ENCODE measurements at places on chromosomes 5 and 9.

DNA sequence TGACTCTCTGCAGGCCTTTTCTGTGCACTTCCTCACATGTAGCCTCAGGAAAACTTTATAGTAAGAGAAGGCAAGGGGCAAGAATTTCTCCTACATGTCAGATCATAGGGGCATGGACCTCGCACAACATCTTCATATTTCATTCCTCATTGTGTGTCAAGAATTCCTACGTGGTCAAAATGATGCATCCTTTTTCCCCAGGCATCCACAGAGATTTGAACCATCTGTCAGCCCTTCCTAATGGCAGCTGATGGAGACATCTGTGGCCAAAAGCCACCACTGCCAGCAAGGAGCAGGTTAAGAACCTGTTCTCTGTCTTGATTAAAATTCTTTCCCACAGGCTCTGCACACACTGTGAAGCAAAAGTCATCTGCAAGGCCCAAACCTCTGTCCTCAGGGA is 42.5 kb downstream of the MFAP3 start:
- no peak for DNase-seq

DNA sequence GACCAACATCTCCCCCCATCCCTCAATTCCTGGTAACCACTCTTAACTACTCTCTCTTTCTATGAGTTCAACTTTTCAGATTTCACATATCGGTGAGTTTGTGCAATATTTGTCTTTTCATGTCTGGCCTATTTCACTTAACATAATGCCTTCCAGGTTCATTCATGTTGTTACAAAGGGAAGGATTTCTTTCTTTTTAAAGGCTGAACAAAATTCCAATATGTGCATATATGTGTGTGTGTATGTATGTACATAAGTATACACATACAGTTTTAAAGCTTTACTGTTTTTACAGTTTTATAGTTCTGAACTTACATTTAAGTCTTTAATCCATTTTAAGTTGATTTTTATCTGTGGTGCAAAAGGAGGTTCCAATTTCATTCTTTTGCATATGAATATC is 130.7 kb downstream of the SV2C start:
- no peak for DNase-seq

GRCh38 chr5:137760719-137761516 is 6.8 kb upstream of the HNRNPA0 start:
- DNase-seq = no peak

DNA sequence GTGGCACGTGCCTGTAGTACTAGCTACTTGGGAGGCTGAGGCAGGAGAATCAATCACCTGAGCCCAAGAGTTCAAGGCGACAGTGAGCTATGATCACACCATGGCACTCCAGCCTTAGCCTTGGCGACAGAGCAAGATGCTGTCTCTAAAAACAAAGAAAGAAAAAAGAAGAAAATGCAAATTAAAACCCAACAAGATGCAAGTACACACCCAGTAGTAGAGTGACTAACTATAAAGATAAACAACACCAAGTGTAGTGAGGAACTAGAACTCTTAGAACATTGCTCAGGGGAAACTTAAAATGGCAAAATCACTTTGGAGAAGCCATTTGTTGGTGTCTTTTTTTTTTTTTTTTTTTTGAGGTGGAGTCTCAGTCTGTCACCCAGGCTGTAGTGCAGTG is 34.7 kb upstream of the RARS1 start:
- no peak for DNase-seq

DNA sequence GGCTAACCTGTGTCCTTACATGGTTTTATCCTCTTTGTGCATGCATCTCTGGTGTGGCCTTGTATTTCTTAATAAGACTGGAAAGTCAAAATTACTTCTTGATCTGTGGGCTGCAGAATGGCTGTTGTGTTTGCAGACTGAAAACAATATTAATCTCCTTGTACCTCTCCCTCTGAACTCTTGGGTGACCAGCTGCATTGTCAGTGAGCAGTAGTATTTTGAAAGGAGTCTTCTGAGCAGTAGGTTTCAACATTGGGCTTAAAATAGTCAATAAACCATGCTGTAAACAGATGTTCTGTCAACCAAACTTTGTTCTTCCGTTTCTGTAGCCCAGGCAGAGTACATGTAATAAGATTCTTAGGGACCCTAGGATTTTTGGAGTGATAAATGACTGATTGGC is 26.7 kb upstream of the NIM1K start:
- DNase-seq = no peak

DNA sequence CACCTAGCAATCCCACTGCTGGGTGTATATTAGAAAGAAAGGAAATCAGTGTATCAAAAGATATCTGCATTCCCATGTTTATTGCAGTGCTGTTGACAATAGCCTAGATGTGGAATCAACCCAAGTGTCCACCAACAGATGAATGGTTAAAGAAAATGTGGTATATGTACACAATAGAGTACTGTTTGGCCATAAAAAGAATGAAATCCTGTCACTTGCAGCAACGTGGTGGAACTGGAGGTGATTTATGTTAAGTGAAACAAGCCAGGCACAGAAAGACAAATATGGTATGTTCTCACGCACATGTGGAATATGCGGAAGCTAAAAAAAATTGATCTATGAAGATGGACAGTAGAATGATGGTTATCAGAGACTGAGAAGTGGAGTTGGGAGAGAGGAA is 221.6 kb upstream of the DAP start:
- no peak for DNase-seq

- no peak for DNase-seq
These were observed 40.8 kb downstream of the ZNF618 start for GRCh38 chr9:113916931-113917330.

GRCh38 chr9:19496321-19497050 is 87.7 kb downstream of the ACER2 start:
- DNase-seq = no peak

DNA sequence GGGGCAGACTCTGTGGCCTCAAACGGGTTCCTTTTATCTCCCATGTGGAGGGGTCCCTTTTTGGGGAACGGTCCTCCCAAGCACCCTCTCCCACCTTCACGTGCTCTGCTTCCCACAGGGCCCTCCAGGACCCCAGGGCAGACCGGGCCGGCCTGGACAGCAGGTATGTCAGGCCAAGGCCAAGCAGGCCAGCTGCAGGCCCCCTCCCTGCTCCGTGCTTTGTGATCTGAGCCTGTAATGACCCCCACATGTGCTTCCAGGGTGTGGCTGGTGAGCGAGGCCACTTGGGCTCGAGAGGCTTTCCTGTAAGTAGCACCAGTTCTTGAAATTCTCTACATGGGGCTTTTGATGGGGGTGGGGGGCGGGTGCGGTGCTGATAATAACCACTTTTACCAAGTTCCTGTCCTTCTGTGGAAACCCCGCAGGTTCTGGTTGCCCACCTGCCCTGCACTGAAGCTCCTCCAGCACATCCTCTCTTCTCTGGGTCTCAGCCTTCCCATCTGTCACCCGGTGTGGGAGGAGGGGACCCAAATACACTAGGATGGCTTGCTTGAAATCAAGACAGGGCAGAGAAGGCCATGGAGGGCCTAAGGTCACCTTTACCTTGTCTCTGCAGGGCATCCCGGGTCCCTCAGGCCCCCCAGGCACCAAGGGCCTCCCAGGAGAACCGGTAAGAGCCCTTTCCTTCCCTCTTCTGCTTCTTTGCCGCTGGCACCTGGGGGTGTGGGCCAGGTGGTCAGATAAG is 57.9 kb upstream of the ORM1 start:
- DNase-seq = no peak

GRCh38 chr5:143056339-143056704 is 286.1 kb downstream of the ARHGAP26 start:
- DNase-seq = no peak

- DNase-seq = no peak
These were observed 366.1 kb upstream of the RPS23 start for GRCh38 chr5:82644229-82644628.

DNA sequence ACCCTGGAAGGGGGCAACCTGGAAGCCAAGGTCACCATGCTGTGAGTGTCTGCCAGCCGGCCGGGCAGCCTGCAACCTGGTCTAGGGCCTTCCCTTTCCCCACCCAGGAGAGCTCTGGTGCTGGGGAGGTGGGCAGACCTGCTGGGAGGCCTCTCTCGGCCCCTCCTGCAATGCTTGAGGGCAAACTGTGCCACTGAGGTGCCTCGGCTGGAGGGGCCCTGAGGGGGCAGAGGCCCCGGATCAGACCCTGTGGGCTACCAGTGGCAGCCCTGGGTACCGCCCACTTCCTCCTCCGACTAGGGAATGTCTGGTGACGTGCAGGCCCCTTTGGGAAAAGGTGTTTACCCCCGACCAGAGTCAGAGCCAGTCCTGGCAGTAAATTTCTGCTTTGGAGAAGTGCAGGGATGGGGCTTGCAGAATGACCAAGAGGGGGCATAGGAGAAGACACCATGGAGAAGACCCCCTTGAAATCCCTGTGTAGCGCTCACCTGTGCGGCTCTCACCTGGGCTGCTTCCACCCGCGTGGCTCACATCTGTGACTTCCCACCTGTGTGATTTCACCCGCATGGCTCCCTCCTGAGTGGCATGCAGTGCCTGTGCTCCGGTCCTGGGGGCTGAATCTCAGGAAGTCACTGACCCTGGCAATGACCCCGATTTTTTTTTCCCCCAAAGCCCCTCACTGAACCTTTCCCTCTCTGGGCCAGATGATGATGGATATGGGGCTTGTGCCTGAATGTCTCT is 1.1 kb downstream of the LCN1 start:
- no peak for DNase-seq

DNA sequence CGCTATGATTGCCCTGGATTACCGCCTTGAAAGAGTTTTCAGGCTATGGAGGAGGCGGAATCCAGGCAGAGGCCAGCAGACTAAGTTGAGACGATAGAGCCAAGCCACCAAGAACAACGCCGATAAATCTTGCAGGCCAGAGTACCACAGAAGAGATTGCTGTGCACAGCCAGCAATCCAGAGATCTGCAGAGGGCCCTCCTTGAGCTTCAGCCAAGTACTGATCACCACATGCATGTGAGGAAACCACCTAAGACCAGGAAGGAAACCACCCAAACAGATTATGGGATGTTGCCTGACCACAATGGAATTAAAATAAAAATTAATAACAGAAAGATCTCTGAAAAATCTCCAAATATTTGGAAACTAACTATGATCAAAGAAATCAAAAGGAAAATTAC is 74.9 kb downstream of the GCNT4 start:
- DNase-seq = no peak

DNA sequence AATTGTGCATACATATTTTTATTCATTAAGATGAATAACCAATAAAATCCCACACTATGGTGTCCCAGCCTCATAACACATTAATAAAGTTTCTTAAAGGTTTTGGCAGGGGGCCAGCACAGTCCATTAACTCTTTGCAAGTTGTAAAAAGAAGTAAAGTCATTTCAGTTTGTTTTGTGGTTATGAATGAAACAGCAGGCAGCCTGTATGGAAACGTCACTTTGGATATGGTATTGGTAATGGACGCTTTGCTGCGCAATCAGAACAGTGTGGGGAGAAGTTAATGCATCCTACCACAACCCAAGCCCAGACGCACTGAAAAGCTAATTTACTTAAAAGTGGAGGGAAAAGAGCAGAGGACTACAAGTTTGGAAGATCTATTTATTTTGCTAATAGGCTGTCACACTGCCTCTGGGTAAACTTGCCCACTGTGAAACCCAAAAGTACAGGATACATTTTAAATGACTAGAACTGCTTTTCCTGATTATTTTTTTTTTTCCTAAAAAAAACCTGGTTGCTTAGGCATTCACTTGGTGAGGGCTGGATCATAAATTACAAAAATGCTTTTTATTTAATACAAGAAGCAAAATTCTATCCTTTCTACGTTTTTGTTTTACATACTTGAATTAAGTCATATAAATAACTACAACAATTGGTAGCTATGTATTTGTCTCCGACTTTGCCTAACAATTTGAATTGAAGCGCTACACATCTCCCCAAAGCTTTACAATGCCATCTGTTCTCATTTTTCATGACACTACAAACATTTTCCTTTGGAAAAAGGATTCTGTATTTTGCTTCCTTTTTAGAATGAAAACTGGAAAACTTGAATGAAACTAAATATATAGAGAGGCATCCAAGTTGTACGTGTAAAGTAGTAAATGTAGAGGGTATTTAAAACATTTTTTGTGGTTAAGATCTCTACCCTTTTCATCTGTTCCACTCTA is 104.3 kb downstream of the NFIB start:
- DNase-seq = no peak

GRCh38 chr5:149363936-149364335 is 6.1 kb downstream of the PCYOX1L start:
- DNase-seq = no peak

GRCh38 chr5:90305041-90305720 is 104.4 kb downstream of the CETN3 start:
- DNase-seq = no peak

- DNase-seq = no peak
These were observed 507.6 kb downstream of the CETN3 start for GRCh38 chr5:89901983-89902382.

GRCh38 chr9:8621416-8621815 is 821.8 kb upstream of the DMAC1 start:
- no peak for DNase-seq

GRCh38 chr9:95570150-95570549 is 53.4 kb upstream of the PTCH1 start:
- DNase-seq = no peak

GRCh38 chr9:107674721-107675277 is 185.2 kb upstream of the KLF4 start:
- no peak for DNase-seq

DNA sequence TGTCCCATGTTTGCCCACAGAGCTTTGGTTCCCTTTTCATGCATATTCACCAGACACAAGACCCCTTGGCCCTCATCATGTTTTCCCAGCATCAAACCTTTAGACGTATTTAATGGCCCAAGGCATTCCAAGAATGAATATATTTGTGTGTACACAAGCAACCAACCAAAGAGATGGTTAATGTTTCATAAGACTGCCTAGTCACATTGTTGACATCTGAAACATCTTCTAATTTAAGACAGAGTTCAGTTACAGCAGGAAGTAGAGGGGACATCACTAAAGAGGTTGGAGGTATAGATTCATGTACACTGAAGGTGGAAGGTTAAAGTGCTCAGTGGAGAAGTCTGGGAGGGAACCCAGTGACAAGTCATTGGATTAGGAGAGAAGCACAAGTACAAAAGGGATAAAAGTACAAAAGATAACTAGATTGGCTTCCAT is 49.1 kb downstream of the SUSD1 start:
- no peak for DNase-seq

GRCh38 chr9:93942161-93942560 is 13.0 kb downstream of the BARX1 start:
- no peak for DNase-seq

DNA sequence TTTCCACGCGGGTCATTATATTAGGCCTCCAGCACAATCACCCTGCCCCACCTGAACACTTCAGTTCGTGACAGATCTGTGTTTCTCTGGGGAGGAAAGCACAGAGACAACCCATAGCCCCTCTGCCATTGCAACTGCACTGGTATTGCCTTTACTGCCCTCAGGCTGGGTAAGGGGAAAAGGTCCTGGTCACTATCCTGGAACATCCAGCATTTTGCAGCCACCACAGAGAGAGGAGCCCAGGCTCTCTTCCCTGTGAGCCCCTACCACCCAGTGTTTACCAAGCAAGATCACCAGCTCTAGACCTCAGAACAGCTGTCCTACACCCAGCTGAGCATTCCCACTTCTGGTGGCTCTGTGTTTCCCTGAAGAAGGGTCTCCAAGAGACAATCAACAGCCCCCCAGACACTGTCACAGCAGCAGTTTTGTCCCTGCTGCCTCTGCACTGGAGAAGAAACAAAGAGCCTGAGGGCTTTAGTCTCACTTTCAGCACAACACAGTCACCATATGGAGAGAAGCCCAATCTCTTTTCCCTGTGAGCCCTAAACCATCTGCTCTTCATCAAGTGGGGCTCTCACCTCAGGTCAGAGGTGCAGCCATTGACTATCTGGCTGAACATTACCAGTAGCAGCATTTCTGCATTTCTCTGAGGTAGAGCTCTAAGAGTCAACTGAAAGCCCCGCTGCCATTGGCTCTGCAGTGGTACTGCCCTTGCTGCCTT is 655.2 kb upstream of the FAM174A start:
- no peak for DNase-seq
